ENCODE measurements at places on chromosomes 4 and X.

DNA sequence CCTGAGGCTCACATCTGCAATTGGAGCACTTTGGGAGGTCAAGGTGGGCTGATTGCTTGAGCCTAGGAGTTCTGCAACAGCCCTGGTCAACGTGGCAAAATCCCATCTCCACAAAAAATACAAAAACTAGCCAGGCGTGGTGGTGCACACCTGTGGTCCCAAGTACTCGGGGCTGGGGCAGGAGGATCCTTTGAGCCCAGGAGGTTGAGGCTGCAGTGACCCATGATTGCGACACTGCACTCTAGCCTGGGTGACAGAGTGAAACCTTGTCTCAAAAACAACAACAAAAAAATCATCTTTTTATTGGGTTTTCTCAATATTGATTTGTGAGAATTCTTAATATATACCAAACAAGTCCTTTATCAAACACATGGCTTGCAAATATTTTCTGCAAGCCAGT lies 64.9 kb downstream of the ANKRD17 start:
- no peak for DNase-seq

GRCh38 chr4:53617101-53617680 lies 25.9 kb upstream of the LNX1 start:
- DNase-seq: no peak

- no peak for DNase-seq
These were observed 138.9 kb upstream of the INPP4B start for GRCh38 chr4:142984871-142985585.

DNA sequence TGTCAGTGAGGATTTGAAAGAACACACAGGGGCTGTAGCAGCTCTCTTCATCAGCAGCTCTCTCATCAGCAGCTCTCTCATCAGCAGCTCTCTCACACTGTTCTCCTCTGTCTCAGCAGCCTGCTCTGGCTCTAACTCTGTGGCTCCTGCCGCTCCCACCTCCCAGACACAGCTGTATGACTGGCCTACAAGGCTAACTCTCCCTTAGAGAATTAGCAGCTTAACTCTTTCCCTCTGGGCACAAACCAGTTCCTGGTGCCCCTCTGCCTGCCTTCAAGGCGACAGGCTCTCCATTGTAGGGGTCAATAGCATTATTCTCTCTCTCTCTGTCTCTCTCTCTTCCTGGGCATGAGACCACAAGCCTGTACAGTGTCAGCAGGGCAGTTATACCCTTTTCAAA lies 385.6 kb upstream of the PCDH10 start:
- DNase-seq: no peak

DNA sequence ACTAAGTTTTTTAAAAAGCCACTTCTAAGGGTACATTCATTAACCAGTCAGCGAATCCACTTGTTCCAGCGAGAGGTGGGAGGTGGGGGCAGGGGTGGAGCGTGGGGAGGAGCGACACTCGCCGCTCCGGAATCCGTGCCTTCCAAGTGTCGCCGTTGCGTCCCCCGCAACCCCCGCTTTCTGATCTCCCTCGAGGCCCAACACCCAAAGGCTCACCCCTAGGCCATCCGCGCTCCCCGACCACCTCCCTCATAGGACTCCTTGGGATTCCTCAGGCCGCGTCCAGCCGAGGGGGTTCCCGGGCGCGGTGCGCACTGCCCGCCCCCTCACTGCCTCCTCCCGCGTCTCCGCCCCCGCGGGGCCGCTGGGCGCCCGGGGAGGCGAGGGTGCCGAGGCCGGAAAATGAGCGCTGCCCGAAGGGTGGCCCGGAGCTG lies 108.1 kb upstream of the STOX2 start:
- peak; percentile 28 for DNase-seq

DNA sequence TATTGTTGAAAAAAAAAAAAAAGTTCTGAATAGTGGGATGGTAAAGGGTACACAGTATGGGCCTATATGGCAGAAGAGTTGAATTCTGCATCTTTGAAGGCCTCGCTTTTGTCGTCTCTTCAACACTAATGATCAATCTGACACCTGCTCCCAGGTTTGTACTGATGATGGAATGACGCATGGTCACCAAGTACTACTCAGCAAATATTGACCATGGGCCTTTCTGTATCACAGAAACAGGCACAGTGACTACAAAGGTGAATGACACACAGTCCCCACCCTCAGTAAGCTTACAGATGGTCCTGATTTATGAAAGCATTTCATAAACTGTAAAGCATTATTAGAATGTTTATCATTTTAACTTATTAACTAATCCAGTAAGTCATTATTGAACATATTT lies 152.6 kb downstream of the LDB2 start:
- no peak for DNase-seq

Measured in putamen (tissue), 1 donor.